DMS53 (cell line): ENCODE measurements at places on chromosomes 5 and 9.

- no peak for DNase-seq
Observed at GRCh38 chr5:10578869-10579268, 15.0 kb downstream of the ANKRD33B start.

DNA sequence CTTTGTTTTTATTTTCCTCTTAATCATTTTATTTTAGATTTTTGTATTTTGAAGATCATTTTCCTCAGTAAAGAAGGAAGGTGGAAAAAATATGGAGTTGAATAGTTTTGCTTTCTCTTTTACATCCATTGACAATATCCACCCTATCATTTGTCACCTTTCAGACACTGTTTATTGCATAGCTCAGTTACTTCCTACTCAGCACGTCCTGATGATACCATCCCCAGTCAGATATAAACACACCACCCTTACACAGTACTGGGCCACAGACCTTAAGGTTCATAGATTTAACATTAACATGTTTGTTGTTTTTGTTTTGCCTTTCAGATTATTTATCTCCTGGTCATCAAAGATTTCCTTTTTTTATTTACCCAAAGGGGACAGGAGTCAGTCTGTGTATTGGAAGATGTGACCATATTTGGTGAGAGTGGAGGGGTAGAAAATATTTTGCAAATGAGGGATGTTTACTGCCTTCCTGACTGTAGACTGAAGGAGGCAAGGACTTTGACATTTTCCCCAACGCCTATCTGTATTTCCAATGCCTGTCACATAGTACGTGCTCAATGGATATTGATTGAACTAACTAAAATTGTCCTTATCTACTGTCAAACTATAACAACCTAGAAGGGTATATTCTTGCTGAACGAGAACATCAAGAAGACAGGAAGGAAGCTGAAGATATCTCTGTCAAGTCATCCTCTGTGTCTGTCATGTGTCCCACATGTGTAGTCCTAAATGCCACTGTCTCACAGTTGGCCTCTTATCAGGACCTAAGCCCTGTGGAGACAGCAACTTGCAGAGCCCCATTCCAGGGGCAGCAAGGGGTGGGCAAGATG is 15.6 kb downstream of the STX17 start:
- DNase-seq, result no peak

DNA sequence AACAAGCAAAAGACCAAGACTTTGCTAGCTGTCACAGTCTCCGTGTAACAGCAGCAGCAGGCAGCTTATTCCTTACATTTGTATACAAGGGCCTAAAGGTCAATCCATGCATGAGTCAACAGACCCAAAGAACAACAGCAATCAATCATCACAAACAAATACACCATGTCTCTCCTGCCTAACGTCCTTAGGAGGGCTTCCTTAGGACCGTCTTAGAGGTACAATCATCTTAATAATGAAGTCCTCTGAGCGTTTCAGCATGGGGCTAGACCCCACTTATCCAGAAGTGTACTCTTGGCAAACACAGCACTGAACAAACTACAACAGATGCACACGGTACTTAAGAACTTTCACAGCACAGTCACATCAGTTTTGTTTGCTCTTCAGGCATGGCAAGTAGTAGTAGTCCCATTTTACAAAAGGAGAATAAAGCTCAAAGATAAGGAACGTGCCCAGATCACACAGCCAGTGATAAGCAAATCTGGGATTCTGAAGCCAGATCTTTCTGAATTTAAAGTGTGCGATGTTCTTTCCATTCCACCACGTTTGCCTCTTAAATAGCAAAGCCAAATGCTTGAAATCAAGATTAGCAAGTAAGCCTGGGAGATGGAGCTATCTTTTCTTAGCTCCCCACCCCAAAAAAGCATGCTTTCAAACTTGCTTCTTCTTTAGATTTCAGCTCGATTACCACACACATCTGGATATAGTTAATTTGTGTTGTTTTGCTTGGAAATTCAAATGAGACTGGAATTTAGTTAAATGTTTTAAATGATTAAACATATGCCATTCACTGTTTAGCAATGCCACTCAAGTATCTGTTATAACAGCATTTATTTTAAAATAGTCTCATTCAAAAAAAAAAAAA is 24.2 kb downstream of the PSMB7 start:
- peak; percentile 84 for DNase-seq

DNA sequence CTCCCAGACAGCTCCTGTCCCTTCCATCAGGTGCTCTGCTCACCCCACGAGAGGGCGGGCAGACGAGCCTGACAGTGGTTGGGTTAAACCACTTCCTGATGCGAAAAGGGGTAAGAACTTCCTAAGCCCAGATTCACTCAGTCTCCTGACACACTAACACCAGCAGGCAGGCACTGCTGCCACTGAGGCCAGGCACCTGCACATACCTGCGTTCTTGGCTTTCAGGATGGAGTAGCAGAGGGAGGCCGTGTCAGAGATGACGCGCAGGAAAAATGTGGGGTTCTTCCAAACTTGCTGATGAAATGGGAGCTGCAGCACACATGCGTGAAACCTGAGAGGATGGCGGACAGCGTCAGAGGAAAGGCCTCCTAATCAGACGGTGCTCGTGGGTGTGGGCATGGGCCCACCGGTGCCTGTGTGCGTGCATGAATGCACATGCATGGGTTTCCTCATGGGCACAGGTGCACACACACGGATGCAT is 29.9 kb downstream of the SLC6A18 start:
- DNase-seq, result no peak

DNA sequence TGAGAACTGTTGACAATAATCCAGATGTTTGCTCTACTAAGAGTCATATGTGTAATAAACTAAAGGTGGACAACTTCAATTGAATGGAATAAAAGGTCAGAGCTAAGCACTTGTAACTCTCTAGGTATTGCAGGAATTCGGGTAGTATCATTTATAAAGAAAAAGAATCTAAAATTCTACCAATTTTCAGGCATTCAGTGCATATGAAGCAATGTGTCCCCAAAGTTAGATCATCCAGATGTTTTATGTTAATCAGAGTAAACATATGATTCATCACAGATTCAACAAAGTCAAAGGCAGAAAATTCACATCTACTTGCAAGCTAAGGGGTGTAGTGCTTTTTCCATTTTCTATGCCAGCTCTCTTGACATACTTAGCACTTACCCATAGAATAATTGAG is 477.1 kb downstream of the PDE4D start:
- peak; percentile 51 for DNase-seq

GRCh38 chr9:113998525-113999255 is 79.4 kb downstream of the AMBP start:
- DNase-seq, result peak; percentile 3

- DNase-seq, result no peak
Observed at GRCh38 chr9:91500509-91501014, 76.9 kb upstream of the NFIL3 start.

GRCh38 chr5:175718401-175719108 is 60.7 kb downstream of the HRH2 start:
- peak; percentile 84 for DNase-seq

DNA sequence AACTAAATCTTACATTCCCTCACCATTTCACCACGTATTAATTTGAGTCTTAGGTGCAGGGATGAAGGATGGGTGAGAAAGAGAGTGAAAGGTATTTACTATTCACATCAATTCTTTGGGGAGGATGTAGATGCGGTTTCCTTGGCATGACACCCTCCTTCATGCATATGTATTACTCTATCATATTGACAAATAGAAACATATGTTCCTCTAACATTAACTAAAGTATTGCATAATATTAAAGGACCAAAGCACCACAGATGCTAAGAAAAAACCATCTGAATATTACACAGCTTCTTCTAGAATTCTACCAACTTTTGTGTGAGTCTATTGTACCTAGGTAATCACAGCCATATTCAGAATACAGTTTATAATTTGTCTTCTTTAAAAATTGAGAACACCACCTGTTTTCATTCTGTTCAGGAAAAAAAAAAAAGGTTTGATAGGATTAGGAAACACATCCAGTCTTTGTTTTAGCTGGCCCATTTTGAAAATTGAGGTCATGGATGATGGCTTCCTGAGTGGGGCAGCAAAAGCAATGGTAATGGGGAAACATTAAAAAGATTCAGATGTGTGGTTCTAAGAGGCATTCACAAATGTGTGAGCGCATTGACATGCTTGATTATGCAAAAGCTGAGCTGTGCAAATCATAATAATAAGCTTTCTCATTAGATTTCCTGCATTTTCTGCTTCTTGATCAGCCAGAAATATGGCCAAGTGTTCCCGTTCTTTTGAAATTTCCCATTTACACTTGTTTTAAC is 1011.5 kb upstream of the NUDT12 start:
- no peak for DNase-seq

- no peak for DNase-seq
Observed at GRCh38 chr5:33807771-33808170, 84.0 kb downstream of the ADAMTS12 start.

GRCh38 chr5:32088214-32088613 is 85.9 kb downstream of the GOLPH3 start:
- DNase-seq, result no peak

- DNase-seq, result no peak
Observed at GRCh38 chr5:139523635-139524445, 37.3 kb upstream of the UBE2D2 start.

GRCh38 chr5:17260549-17260948 is 43.1 kb downstream of the BASP1 start:
- no peak for DNase-seq

- DNase-seq, result peak; percentile 75
Observed at GRCh38 chr9:86099701-86100364, 475 bp upstream of the GOLM1 start.

- DNase-seq, result peak; percentile 56
Observed at GRCh38 chr5:1799110-1799601, 481 bp downstream of the MRPL36 start.

- DNase-seq, result no peak
Observed at GRCh38 chr9:86829496-86830046, 117.7 kb downstream of the GAS1 start.

GRCh38 chr5:56622141-56622540 is 193.2 kb upstream of the MAP3K1 start:
- DNase-seq, result no peak

- peak; percentile 5 for DNase-seq
Observed at GRCh38 chr5:75933489-75933888, 149.7 kb upstream of the SV2C start.

DNA sequence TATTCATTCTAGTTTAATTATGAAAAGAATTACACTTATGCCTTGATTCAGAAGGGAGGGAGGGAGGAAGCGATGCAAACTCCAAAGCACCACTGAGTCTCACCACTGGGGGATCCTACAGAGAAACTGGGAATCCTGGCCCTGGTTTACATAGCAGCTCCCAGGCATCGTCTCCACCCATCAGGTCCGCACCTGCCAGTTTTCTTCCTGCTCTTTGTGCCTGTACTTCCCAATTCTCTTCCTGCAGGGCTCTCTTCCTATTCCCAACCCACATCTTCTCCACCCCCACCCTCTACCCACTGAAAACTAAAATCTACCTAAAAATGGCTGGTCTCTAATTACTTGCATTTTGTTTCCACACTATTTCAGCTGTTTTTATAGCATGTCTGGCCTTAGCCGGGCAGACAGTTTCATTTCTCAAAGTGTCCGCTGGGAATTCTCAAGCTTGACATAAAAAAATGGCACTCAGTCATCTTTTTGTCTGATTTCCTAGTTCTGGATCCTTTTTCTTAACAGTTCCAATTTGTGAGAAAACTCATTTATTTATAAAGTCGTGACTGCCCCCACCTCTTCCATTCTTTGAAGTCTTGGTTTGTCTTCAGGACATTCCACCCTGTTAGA is 1.6 kb upstream of the TNIP1 start:
- DNase-seq, result peak; percentile 66

- DNase-seq, result no peak
Observed at GRCh38 chr9:16514131-16514530, 356.3 kb downstream of the BNC2 start.

DNA sequence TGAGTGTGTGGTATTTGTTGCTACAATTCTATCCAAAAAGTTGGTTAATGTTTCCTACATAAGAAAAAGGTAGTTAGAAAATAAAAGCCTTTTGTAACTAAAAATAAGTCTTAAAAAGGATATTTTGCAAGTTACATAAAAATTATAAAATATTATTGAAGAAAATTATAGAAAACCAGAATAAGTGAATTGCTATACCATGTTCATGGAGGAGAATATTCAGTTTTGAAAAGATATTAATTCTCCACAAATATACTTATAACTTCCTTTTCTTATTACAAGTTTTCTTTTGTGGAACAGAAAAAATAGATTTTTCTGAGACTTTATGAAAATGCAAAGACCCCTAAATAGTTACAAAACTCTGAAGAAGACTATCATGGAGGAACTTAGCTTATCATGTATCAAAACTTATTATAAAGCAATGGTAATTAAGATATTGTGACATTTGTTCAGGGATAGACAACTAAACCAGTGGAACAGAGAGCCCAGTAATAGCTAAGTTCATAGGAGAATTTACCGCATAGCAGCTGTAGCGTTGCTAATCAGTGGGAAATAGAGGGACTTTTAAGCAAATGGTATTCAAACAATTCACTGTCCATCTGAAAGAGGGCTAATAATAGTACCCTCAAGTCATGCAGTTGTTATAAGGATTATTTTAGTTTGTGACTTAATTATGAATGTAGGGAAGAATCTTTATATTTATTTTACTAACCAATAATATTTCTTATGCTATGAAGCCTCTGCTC is 515.2 kb upstream of the ZNF608 start:
- DNase-seq, result no peak

GRCh38 chr9:33731142-33731541 is 64.2 kb upstream of the PRSS3 start:
- DNase-seq, result no peak

- no peak for DNase-seq
Observed at GRCh38 chr5:149383399-149383798, 4.3 kb upstream of the IL17B start.

- no peak for DNase-seq
Observed at GRCh38 chr5:14882658-14883580, 11.3 kb upstream of the ANKH start.

GRCh38 chr9:127064335-127064734 is 58.1 kb downstream of the ANGPTL2 start:
- DNase-seq, result no peak

GRCh38 chr5:66974256-66974655 is 222.3 kb downstream of the CD180 start:
- DNase-seq, result no peak

- DNase-seq, result no peak
Observed at GRCh38 chr9:71901695-71902597, 9.0 kb downstream of the ABHD17B start.

- no peak for DNase-seq
Observed at GRCh38 chr5:81760521-81760920, 9.6 kb upstream of the SSBP2 start.

DNA sequence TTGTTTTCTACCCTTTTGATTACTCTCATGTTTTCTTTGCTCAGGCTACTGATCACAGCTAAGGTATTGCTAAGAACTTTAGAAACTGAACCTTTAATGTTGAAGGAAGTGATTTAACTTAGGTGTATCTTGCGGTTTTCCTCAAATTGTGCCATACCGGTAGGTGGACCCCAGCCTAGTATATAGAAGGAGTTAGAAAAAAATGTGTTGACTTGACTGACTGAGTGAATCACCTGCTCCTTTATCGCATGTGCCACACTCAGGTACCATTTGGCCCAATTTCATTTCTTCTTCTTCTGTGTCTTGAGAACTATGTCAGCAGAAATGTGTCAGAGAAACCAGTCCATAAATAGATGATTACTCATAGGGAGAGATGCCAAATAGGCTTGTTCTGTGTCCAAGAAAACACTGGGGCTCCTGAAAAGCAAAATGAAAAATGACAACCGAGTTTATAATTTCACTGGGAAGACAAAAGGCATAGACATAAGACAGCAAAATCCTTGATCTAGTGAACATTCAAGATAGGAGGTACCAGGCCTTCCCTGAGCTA is 19.4 kb downstream of the PLPPR1 start:
- no peak for DNase-seq
